ENCODE measurements at places on chromosomes 3 and 15.

GRCh38 chr15:86267892-86268291 lies 188.2 kb downstream of the AGBL1 start:
- DNase-seq = no peak

- DNase-seq = no peak
Measured at GRCh38 chr3:72317491-72317890, 530.8 kb downstream of the SHQ1 start.

DNA sequence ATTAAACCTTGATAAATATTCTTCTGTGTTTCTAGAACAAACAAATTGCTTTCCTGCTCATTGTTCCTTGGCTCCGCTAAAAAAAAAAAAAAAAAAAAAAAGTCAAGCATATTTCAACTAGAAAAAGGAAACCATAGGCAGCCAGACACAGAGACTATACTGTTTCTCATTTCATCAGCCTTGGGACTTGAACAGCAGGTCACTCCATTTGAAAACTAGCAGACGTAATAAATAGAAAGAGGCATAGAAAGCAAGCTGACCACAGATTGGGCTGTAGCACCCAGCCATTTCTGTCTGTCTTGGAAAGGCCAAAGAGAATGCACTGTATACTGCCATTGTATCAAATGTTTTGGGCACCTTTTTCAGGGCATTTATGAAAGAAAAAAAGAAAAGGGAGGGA lies 697.1 kb downstream of the NLGN1 start:
- DNase-seq = no peak

DNA sequence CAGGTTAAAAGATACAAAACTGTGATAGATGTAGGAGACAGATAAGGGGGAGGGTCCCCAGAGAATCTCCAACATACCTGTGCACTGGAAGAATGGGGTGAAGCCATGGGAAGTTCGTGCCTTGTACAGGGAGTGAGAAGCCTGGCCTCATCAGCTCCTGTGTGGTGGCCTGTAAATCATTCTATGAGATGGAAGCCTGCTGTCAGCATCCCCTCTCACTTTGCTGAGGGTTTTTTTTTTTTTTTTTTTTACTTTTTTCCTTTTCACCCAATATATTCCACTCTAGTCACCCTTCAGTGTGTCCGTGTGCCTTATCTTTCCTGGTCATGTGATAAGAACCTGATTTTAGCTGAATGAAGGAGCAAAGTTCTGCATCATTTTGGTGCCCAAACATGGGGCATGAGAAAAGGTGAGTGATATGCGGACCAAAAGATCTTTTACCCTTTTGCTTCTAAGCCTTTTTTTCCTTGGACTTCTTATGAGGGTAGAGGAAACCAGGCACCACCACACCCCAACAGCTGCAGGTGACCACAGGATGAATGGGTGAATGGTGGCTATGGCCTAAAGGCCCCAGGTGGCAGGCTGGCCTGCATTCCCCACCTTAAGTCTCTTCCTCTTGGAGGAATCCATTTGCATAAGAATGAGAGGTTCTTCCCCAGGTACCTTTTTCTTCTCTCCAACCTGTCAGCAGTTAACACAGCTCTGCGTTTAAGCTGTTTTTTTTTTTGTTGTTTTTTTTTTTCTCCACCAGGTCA lies 1345.0 kb downstream of the NSUN3 start:
- DNase-seq = no peak

GRCh38 chr3:194042927-194043326 lies 93.0 kb upstream of the HES1 start:
- peak; percentile 29 for DNase-seq

GRCh38 chr3:47874913-47875312 lies 72.0 kb downstream of the DHX30 start:
- DNase-seq = no peak

DNA sequence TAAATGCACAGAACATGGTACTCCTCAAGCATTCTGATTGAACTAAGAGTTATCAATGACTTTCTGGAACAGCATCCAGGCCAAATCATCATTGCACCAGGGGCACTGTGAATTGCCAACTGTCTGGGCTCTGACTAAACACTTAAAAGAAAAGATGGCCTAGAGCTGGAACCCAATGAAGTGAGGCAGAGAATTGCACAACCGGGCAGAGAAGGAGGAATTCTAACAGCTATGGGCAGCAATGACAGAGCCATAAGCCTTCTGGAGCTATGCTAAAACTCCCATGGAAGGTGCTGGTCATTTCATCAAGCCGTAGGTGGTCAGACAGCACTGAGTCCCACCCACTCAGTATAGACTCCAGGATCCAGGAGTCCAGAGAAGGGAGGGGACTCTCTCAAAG lies 48.1 kb upstream of the OXTR start:
- DNase-seq = no peak

GRCh38 chr3:188901671-188902287 lies 270.0 kb upstream of the TPRG1 start:
- DNase-seq = no peak

GRCh38 chr3:49511639-49512038 lies 41.6 kb downstream of the DAG1 start:
- DNase-seq = no peak

DNA sequence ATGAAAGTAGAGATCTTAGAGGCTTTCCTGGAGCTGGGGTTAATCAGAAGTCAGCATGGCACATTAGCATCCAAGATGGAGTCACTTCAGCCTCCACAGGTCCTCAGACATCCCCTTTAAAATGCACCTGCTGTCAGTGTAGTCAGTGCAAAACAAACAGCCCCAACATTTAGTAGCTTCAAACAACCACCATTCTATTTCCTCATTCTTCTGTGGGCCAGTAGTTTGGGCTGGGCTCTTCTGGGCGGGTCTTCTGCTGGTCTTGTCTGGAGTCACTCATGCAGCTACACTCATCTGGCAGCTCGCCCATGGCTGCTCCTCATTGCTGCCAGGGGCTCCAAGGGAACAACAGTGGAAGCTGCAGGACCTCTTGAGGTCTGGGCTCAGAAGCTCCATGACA lies 99.9 kb downstream of the TLE3 start:
- DNase-seq = no peak

DNA sequence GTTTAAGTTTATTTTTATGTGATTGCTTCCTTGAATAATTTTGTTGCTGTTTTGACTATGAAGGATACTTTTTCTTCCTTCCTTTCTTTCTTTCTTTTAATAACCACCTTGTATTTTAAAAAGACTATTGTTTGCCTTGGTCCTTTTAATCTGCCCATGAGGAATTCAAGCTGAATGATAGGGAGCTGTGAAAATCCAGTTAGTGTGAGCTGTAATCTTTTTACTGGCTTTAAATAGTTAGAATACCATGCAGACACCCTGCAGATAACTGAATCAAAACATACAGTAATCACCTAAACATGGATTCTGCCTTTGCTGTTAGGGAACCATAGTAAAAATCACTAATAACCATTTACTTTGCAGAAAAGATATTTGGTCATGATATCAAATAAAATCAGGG lies 110.7 kb downstream of the RSRC1 start:
- DNase-seq = no peak

DNA sequence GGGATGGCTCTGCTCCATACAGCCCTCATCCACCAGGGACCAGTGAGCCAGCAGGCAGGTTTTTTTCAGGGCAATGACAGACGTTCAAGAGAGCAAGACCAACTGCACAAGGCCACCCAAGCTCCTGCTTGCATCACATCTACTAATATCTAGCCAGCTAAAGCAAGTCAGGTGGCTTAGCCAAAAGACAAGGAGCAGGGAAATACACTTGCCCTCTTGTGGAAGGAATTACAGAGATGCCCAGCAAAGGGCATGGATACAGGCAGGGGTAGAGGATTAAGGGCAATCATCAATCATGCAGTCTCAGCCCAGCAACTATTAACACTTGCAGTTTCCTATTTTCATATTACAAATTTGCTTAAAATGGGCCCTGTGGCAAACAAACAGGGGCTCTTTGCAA lies 81.5 kb upstream of the NTRK3 start:
- DNase-seq = no peak
